Naive B cell (primary cell): ENCODE measurements at places on chromosomes 7 and 10. TPM values are rescaled to one million over a fixed set of nuclear protein-coding genes. Genes with fewer than 3 reads are reported as not detected.

The BTBD16 gene
- not detected for polyA plus RNA-seq

The TMEM225B gene
- polyA plus RNA-seq, result 1.3 TPM

The MBL2 gene
- not detected for polyA plus RNA-seq

The RBM17 gene
- polyA plus RNA-seq, result 118 TPM

The GRM3 gene
- polyA plus RNA-seq, result not detected

The KRIT1 gene
- polyA plus RNA-seq, result 17.7 TPM

The FAM204A gene
- 159 TPM for polyA plus RNA-seq

The MGAM2 gene
- polyA plus RNA-seq, result not detected

The HGF gene
- not detected for polyA plus RNA-seq

The CRHR2 gene
- polyA plus RNA-seq, result not detected

The TACR2 gene
- polyA plus RNA-seq, result 0.34 TPM

The DPYSL4 gene
- polyA plus RNA-seq, result not detected

The OPN4 gene
- polyA plus RNA-seq, result not detected

The MEOX2 gene
- polyA plus RNA-seq, result not detected

The PNLIPRP3 gene
- not detected for polyA plus RNA-seq

The SPDYE1 gene
- polyA plus RNA-seq, result not detected

The ABCB1 gene
- polyA plus RNA-seq, result 15.2 TPM

The ATRNL1 gene
- polyA plus RNA-seq, result 1.7 TPM

The EVX1 gene
- not detected for polyA plus RNA-seq

The LRRD1 gene
- polyA plus RNA-seq, result not detected

The TRIM56 gene
- 6.1 TPM for polyA plus RNA-seq

The FKBP9 gene
- polyA plus RNA-seq, result 0.77 TPM

The ASIC3 gene
- polyA plus RNA-seq, result not detected

The CYP3A5 gene
- polyA plus RNA-seq, result not detected

The CAV1 gene
- polyA plus RNA-seq, result 0.73 TPM

The CACNB2 gene
- 0.61 TPM for polyA plus RNA-seq

The HOGA1 gene
- polyA plus RNA-seq, result not detected

The GPR85 gene
- polyA plus RNA-seq, result not detected

The FAM13C gene
- polyA plus RNA-seq, result not detected
